ENCODE measurements at places on chromosomes 7 and 10. TPM values are rescaled to one million over a fixed set of nuclear protein-coding genes. Genes with fewer than 3 reads are reported as not detected.
A peak's percentile ranks its signal among the peaks of the same experiment; 100 is the strongest.

DNA sequence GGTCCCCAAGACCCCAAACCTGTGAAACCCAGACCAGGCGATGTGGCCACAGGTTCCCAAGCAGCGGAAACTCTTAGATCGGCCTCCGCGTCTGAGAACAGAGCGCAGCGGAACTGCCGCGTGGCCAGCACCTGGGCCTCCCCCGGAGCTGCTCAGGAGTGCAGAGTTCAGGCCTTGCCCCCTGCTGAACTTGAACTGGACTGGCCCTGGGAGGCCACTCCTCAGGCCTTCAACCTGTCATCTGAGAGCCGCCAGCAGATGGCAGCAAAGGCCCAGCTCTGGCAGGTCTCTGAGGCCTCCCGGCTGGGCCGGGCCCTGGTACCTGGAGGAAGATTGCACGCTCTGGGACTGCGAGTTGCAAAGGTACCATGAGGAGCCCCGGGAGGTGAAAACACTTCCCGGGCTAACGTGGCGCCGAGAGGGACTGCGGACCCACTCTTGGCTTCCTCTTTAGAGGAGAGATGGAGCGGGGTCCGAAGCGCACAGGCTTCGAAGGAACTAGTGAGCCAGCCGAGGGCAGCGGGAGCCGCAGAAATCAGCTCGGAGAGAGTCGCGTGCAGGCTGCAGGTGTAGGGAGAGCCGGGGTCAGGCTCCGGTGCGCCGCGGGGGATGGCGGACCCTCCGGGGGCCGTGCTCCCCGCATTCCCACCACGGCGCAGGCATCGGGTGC is 89.2 kb downstream of the PAXIP1 start:
- DNase-seq = peak; percentile 34

The SRGN gene
- total RNA-seq = 0.10 TPM

GRCh38 chr10:89563861-89564478 is 28.6 kb upstream of the SLC16A12 start:
- no peak for DNase-seq

DNA sequence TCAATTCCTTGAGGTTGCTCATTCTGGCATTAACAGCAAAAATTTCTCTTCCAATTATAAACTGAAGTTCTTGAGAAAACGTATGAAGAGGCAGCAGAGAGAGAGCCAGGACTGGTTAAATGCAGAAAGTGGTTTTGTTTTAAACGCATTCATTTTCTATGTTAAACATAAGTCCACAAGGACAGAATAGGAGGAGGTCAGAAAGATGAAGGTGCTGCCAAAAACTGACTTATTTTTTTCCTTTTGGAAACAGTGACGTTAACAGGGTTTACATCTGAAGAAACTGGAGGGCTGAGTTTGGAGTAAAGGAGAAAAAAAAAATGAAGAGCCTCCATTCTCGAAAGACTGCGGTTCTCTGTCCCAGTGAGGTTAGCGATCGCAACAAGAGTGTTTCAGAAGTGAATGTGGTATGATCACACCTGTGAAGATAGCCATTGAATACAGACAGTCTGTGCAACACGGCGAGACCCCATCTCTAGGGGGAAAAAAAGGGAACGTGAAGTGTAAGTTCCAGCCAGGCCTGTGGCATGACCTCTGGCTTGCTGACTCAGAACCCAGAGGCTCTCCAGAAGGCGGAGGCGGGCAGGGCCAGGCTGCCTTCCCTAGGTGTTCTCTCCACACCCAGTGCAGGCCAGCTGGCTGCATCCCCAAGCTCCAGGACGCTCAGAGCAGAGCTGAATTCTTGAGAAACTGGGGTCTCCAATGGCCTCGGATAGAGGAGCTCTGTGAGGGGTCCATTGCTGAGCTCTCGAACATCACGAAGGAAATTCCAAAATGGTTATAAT is 84.0 kb downstream of the CHST15 start:
- DNase-seq = no peak

The NUTM2E gene
- total RNA-seq = 0.20 TPM

The KAZALD1 gene
- total RNA-seq = 0.32 TPM

The AZGP1 gene
- total RNA-seq = 0.71 TPM

DNA sequence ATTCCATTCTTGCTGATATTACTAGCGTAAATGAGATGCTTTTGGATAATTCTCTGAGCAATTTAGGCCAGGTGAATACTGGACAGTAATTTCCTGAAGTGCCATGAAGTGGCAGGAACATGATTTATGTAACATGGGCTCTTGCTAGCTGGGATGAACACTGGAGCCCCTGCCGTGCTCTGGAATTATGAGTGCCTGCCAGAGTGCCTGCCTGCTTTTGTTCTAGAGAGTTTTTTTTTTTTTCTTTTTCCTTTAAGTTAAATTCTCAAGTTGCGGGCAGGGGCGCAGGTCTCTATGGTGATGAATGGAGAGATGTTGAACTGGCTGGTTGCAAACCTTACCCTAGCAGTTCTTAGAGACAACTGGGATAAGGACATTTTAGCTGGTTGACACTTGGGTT is 165.9 kb downstream of the AUTS2 start:
- no peak for DNase-seq

The PKD2L1 gene
- not detected for total RNA-seq

The MGAM2 gene
- total RNA-seq = not detected

The AKR1C8 gene
- total RNA-seq = not detected

- no peak for DNase-seq
Observed at GRCh38 chr7:21497072-21497471, 45.8 kb upstream of the DNAH11 start.

- DNase-seq = no peak
Observed at GRCh38 chr7:90232430-90232829, 12.5 kb upstream of the CFAP69 start.

The NRP1 gene
- 58.2 TPM for total RNA-seq

DNA sequence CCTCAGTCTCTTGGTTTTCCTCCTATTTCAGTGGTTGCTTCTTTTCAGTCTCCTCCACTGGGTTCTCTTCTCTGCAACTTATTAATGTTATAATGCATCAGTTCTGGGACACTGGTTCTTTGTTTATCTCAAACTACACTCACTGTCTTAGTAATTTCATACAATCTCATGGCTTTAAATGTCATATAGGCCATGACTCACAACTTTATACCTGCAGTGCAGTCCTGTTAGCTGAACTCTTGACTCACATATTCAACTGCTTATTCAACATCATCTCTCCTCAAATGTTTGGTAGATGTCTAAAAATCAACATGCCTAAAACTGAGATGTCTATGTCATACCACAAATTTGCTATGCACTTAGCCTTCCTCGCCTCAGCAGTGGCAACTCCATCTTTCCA is 101.2 kb upstream of the PALS2 start:
- DNase-seq = peak; percentile 31

DNA sequence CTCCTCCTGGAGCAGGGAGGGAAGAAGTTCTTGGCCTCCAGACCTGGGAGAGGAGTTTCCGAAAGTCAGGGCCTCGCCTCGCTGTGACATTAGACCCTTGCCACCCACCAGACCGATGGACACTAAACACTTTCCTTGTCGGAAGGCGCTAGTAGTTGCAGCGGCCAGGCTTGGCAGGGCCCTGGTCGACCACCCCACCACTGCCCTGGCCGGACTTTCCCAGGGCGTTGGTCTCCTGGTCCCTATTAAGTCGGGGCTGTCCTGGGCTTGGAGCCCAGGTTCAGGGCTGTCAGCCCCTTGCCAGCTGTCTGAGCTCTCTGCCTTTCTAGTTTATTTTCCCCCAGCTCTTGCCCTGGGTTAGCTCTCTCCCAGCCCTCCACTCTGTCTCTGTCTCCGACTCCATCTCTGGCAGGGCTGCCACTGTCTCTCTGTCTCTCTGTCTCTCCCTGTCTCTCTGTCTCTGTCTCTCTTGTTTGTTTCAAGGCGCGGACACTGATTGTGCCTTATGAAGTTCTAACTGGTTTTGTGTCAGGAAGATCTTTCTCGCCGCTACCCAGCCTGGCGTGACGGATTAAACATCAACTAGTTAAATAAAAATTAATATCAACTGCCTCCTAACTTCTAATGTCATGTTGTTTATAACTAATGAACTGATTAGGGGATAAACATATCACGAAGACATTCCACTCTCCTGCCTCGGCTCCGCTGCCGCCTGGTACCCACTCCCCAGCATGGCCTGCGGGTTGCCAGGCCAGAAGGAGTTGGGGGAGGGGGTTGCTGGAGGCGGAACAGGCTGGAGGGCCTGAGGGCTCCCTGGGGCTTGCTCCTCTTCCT is 13.8 kb upstream of the PAX2 start:
- no peak for DNase-seq

The ZKSCAN5 gene
- total RNA-seq = 10.7 TPM

GRCh38 chr10:103181244-103181643 is 11.8 kb downstream of the NT5C2 start:
- DNase-seq = no peak
